Fibroblast of skin of right quadriceps (primary cell): ENCODE measurements at places on chromosomes 11 and 22.

DNA sequence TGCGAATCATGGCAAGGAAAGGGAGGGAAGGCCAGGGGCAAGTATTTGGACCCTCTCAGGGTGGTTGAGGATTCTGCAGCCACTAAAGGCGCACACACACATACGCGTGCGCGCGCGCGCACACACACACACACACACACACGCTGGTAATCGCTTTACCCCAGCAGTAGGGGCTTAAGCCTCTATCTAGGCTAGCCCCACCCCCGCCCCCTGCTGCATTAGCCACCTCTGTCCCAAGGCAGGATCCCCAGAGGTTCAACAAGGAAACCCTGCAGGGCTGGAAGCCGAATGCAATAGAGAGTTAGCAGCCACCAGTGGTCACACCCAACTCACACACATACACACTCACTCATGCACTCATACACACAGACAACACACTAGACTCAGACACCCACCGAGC lies 28.6 kb upstream of the ELFN2 start:
- peak; percentile 28 for DNase-seq

DNA sequence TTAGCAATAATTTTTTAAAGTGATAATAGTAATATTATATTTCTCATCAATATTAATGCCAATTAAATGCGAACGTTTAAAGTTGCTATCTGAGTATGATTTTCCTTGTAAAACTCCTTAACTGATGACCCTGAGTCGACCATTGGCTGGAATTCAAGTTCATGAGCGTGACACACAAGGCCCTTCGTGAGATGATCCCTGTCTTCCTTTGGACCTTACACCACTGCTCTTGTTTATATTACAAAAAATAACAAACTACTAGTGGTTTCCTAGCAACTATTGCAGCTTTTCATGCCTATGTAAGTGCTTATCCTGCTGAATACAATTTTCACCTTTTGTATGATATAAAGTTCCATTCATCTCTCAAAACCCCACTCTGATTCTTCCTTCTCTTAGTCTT lies 752.9 kb downstream of the CNTN5 start:
- peak; percentile 3 for DNase-seq

- DNase-seq, result no peak
These were observed 656.8 kb downstream of the TBC1D22A start for GRCh38 chr22:47419239-47419638.

GRCh38 chr11:103811870-103812455 lies 224.5 kb upstream of the DDI1 start:
- no peak for DNase-seq

DNA sequence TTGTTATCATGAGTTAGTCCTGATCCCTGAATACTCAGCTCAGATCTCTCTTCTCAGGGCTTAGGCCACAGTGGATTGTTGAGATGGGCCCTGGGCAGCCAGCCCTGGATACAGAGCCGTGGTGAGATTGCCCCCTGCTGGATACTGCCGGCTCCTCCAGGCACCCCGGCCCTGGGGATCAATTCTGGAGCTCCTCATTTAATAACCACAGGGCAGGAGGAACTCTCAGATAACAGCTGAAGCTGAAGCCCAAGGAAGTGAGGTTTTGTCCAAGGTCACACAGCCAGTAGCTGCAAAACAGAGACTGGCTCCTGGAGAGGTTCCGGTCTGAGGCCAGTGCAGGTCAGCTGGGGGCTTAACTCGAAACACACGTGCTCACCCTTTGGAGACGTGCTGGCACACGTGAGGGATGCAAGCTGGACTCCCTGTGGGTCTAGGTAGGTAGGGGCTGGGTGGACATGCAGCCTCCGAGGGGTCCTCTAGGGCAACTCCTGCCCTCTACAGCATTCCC lies 16.0 kb downstream of the USH1C start:
- DNase-seq, result peak; percentile 19

DNA sequence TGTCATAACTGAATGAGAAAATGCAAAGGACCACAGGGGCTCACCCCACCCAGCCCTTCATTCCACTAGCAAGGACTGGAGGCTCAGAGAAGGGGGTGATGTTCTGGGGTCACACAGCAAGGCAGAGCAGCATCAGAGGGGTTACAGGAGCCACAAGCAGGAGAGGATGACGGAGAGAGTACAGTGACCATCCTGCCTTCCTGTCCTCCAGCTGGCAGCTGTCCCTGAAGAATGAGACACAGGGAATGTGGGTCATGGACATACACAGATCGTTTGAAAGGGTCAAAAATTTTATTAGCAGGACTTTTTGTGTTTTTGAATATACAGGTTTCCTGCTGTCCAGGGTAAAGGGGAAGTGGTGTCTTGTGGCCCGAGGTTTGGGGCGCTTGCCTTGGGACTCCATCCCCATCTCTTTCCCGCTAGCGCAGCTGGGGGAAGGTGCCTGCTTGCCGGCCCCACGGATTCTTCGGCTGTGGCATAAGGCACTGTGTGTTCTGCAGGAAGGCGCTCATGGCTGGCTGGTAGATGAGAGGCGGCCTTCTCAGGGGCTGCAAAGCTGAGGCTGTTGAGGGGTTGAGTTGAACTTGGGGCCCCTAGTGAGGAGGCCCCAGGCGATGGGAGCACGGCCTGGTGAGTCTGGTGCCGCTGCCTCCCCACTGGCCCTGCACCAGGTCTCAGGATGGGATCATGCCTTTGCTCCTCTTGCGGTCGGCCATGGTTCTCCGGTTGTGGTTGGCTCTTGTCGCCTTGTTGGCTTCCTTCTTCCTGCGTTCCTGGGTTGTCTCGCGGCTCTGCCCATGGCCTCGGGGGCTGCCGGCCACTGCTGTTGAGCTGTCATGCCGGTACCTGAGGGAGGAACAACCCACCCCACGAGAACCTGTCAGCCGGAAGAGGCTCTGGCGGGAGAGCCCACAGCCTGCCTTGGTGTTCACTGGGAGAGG lies 21.4 kb downstream of the UQCR10 start:
- no peak for DNase-seq

- DNase-seq, result peak; percentile 88
These were observed 257.8 kb upstream of the LUZP2 start for GRCh38 chr11:24238771-24239645.

- DNase-seq, result no peak
These were observed 51.4 kb downstream of the PIWIL3 start for GRCh38 chr22:24723111-24723510.

- DNase-seq, result no peak
These were observed 61.3 kb upstream of the DBX1 start for GRCh38 chr11:20221566-20221965.

GRCh38 chr11:32255841-32256240 lies 165.0 kb downstream of the RCN1 start:
- no peak for DNase-seq

GRCh38 chr22:24033731-24034130 lies 22.6 kb downstream of the CABIN1 start:
- no peak for DNase-seq
